NCI-H2029 treated with DMSO at 0.1 percent for 48 hours (cell line): ENCODE measurements at places on chromosomes 6 and 20.
A peak's percentile ranks its signal among the peaks of the same experiment; 100 is the strongest.

DNA sequence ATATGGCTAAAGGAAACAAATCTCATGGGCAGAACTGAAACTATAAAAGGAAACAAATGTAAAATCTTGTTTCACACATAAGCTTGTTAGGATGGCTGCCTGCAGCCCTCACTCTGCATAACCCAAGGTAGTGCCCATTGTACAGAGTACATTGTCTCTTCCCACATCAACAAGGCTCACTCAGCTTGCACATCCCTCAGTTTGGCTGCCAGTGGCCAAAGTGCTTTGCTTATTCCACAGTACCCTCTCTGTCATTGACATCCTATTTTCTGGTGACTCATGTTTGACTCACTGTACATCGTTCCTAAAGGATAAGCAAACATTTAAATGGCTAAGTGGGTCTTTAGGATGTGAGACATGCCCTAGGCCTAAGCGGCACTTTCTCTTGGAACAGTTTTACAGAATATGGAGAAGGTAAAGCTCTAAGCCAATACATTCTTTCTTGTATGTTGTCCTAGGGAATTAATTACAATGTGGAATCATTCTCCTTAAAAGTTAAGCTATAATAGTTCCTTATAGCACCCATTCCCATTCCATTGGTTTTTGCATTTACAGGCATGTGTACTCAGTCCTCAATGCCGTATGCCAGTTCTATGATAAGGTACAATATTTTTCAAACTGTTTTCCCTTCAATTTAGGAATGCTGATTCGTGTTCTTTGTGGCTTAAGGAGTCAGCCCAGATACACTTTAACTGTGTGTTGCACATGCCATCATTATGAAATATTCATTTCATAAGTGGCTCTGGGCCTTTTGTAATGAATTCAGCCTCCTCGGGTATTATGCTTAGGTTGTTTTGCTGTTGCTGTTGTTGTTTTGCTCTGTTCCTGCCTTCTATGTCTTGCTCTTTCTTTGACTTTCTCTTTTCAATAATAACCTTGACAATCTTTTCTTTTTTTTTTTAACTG lies 5.5 kb downstream of the ANKEF1 start:
- no peak for DNase-seq

DNA sequence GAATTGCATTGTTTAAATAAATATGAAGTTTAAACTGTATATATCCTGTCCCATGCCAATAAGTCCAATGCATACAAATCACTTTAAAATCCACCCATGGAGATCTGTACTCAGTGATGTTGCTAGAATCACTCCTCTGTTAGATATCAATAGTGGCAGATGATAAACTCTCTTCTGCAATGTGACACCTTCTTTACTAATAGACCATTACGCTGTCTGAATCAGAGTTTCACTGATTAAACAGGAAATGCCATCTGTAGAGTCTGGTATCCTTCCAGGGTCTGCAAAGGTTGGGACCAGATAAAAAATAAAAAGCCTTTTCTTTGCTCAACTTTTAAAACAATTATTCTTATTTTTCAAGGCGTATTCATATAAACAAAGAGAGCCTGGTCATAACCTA lies 134.5 kb downstream of the EDN3 start:
- no peak for DNase-seq

- DNase-seq = peak; percentile 26
Measured at GRCh38 chr20:17972121-17972520, 3.3 kb downstream of the MGME1 start.

DNA sequence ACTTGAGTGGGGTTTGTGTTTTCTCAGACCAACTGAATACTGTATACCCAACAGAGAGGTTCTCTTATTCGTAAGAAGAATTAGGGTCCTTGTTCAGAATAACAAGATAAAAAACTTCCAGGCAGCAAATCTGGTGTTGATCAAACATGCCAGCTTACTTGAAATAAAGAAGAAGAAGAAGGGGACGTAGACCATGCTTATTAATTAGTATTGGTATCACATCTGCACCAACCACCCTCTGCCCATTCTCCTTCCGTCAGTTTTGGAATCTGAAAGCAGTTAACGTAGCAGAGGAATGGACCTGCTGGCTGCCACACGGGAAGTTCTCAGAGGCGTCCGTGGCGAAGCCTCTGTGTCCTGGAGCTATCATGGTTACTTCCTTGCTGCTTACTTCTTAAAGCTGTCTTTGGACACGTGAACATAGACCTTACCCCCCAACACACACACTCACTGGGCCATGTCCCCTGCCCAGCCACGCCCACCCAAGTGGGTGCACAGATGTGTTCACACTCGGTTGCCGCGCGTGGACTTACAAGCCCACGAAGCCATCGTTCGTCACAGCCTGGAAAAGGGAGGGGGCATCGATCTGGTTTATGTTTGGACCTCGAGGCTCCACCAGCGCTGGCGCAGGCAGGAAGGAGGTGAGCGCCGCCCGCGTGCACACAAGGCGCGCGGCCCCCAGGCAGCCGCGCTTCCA lies 4.1 kb upstream of the DLL1 start:
- no peak for DNase-seq

DNA sequence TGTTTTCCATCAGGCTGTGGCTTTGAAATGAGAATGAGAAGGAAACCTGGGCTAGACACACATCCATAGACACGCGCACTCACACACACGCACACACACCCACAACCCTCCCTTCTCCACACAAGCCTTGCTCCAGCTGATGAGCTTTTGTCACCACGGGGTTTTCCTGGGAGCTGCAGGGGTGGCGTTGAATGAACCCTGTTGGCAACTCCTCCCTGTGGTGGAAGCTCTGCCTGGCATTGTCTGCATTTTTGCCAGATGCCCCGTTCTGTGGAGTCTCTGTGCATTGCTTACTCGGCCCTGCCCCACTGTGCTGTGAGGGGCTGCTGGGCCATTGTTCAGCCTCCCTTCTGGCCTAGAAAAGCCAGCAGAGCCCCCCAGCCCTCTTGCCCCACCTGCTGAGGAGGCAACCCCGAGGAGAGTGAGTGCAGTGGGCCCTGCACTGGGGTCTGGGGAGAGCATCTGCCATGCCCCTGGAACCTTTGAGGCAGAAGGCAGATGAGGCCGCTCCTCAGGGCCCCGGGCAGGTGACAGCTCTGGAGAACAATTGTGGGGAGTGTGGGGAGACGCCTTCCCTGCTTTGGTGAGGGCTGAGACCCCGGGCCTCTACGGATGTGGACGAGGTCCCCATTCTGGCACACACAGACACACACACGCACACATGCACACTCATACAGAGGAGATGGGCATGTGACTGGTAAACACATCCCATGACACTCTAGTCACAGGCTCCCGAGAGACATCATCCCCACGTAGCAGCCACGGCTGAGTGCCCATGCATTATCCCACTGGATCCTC lies 9.9 kb downstream of the ADIG start:
- no peak for DNase-seq

DNA sequence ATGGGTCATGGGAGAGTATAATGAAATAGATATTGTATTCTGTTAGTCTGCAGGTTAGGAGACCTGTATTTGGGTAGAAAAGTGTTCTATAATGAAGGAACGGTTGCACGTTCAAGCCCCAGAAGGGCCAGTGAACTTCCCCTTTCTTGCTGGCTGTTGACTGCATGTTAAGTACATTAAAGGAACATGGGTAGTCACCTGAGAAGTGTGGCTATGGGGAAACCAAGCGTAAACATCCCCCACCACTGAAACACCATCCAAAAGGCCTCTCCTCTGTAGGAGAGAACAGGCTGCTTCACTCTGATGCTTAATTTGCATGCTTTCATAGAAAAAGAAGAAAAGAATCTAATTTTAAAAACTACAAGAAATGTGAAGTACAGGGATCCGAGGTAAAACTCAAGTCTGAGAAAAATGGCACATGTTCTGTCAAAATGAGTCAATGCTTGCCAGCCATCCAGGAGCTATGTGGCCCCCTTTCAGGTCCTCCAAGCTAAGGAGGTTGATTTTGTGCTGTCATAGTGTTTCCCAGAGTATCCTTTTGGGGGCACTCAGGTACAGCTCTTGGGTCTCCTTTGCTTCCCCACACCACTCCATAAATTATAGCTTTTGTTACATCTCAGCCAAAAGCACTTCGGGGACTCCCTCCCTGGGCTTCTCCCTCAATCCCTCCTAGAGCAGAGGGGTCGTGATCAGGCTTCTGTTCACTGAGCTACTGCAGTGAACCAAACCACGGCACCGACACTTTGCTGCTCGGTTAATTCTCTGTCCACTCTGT lies 283.7 kb upstream of the AGPAT4 start:
- DNase-seq = no peak

DNA sequence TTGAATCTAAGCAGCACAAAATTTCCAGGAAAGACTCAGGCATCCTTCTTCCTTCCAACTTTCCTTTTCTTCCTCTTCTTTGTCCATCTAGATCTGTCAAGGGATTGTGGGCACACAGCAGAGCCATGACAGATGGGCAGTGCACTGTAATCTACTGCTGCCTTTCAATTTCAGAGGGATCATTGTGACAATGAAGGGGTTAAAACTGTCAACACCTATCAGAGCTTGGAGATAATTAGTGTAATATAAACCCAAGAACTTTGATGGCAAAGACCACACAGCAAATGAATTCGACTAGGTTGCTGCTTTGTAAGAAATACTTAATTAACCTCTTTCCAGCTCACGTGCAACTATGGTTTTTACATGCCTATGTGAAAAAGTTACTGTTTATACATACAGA lies 55.0 kb downstream of the SAMD5 start:
- no peak for DNase-seq

DNA sequence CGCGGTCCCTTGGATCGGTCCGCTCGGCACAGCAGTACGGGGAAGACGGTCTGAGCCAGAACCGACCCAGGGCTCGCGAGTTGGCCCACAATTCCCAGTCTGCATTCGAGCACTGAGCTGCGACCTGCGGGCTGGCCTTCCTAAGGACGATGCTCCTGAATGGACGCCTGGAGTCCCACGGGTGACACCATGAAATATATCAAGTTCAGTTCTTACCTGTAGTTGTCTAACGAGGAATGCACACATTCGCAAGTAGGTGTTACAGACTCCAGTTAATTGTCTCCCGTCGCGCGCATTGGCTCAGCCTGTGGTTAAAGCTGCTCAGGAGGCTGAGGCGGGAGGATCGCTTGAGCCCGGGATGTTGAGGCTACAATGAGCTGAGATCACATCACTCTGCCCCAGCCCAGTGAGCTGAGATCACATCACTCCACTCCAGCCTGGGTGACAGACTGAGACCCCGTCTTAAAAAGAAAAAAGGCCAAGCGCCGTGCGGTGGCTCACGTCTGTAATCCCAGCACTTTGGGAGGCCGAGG lies 802 bp downstream of the PEX7 start:
- no peak for DNase-seq

GRCh38 chr6:14918200-14918907 lies 327.5 kb upstream of the JARID2 start:
- DNase-seq = peak; percentile 46

DNA sequence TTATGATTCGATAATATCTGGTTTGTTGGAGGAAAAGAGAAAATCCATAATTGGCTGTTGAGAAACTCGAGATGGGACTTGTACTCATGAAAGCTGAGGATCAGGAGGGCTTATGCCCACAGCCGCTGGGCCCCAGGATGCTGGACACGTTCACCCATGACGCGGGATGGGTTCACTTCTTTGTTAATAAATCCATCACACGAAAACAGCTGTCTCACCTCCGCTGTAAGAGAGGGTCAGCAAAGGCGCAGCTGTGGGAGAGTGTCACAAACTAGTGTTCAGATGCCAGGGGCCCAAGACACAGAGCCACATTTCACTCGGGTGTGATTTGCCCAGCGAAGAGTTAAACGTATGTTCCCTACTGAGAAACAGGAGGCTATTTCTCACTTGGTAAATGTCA lies 315.1 kb downstream of the THBS2 start:
- DNase-seq = no peak

GRCh38 chr20:17615645-17616479 lies 46.0 kb downstream of the DSTN start:
- no peak for DNase-seq

- DNase-seq = no peak
Measured at GRCh38 chr6:24233813-24234442, 107.9 kb downstream of the NRSN1 start.

DNA sequence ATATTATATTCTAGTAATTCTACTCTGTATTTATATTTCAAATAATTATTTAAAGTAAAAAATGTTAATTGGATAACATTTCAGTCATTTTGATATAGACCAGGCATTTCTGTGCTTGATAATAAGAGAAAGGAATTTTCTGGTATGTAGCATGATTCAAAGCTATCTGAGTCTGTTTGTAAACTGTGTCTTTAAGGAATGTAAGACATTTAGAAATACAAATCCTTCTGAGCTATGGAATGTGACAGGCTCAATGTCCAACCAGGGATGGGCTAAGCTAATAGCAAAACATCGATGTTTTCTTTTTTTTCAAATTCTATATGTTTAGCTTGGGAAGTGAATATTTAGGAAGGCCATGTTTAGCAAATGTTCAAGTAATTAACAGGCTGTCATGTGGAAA lies 41.5 kb upstream of the FAM83B start:
- DNase-seq = no peak

DNA sequence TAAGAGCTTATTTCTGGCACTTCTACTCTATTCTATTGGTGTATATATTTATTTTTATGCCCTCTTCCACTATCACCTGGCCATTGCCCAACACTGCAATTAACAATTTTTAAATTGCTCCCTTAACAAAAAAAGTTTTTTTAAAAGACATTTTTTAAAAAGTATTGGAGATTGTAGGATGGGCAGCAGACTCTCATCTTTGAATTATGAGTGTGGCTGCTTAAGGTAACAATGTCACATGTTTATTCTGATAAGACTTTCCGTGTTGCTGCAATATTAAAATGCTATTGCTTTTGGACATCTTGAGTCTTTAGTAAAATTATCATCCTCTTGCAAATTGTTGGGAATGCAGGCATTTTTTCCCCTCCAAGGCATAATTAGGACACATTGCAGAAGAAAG lies 31.4 kb downstream of the SMOC2 start:
- no peak for DNase-seq

DNA sequence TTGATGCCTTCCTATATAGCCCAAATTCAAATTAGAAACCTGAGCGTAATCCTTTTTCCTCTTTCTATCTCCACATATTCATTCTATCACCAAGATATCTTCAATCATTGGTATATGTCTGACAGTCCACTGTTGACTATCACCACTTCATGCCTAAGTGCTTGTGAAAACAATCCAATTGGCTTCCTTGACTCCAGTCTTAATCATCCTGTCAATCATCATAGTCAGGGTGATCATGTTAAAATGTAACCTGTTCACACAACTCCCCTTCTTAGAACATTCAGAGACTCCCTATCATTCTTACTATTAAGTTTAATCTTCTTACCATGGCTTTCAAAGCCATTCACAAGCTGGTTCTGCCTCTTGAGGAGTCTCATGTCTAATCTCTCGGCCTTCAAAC lies 616.7 kb downstream of the PHF3 start:
- DNase-seq = no peak

DNA sequence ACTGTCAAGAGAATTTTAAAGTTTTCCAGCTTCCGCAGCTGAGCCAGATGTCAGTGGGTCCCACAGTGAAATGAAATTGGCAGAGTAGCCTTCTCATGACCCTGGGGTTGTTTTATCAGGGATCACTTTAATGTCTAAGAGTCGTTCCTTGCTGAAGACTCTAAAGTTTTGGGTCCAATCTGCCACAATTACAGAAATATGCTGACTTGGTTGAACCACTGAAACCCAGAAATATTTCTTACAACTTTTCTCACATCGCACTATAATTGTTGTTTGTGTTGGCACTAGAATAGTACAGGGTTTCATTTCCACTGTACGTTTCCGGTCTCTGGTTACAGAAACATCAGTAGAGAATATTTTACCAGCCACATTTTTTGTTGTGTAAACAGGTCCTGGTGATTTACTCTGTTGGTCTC lies 109.0 kb downstream of the HMGCLL1 start:
- DNase-seq = no peak

- no peak for DNase-seq
Measured at GRCh38 chr6:27693766-27694546, 218.2 kb downstream of the OR2B2 start.
